ENCODE measurements at places on chromosomes 5 and 9.

DNA sequence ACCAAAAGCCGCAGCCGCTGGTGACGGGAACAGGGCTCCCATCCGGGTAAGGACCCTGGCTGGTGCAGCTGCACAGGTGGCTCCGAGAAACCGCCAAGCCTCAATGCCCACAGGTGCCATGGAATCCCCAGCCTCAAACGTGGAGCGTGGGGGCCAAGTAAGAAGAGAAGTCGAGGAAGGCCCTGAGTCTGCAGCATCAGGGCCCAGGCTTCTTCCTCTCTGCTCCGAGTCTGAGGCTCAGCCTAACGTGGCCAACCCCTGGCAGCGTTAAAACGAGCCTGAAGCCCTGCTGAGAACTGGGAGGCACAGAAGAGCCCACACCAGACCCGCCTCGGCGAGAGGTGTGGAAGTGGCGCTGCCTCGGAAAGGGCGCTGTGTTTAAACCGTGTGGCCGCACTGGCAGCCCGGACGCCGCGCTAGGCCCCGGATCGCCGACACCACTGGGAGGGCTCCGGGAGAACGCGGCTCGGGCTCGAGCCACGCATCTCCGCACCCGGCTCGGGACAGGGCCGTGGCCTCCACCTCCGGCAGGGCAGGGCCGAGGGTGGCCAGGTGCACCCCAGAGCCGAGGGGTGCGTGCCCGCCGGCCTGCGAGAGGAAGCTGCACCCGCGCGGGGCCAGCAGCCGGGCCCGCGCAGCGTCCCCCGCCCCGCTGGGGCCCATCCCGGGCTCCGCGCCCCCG lies 730 bp downstream of the ZMYND19 start:
- no peak for DNase-seq

- DNase-seq: no peak
Observed at GRCh38 chr9:109945573-109945972, 165.6 kb downstream of the PALM2AKAP2 start.

GRCh38 chr9:83433846-83434245 lies 104.4 kb downstream of the FRMD3 start:
- DNase-seq: no peak

DNA sequence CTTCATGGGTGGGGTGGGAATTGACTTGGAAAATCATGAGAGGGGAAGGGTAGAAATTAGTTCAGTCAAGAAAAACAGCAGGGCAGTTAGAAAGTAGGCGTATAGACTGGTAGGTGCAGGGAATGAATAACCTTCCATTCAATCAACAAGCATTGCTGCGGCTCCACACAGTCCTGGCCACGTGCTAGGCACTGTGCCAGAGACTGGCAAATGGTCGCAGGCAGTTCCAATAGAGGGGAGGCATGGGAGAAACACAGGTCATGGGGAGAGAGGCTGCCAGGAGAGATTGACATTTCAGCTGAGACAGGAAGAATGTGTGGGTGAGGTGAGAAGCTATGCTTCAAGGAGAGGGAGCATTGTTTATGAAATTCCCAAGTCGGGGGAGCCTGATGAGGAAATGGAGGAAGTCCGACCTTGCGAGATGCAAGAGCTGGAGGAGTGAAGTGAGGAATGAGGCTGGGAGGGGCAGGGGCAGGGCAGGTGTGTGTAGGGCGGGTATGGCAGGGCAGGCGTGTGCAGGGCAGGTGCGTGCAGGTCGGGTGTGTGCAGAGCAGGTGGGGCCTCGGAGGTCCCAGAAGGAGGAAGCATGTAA lies 54.4 kb upstream of the PPARGC1B start:
- DNase-seq: no peak
